ENCODE measurements at places on chromosomes 2 and 18. TPM values are rescaled to one million over a fixed set of nuclear protein-coding genes. Genes with fewer than 3 reads are reported as not detected.
A peak's percentile ranks its signal among the peaks of the same experiment; 100 is the strongest.

The TMEM178A gene
- total RNA-seq, result 1.1 TPM

The LANCL1 gene
- total RNA-seq, result 60.6 TPM

The MARS2 gene
- total RNA-seq, result 3.6 TPM

The PTRHD1 gene
- 10.5 TPM for total RNA-seq

The GBX2 gene
- not detected for total RNA-seq

The TMEM247 gene
- total RNA-seq, result not detected

The CAPN14 gene
- total RNA-seq, result not detected

DNA sequence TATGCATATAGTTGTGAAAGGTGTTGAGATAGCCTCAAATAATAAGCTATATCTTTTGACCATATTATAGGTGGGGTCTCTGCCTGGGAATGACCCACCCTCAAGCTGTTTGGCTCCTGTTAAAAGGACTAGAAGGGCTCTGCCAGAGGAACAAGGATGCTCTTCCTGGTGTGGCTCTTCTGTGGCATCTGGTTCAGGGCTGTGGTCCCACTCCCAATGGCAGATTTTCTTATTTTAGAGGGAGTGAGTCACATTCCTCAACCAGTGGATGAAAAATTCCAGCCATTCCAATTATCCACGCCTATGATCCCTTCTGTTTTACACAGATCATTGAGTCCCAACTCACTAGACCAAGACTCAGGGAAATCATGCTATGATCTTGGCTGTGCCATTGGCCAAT is 119.9 kb downstream of the PARD3B start:
- no peak overlapping the region for H3K4me3 ChIP-seq
- peaks cover 32% of the 10 kb centered on the region for H3K4me1 ChIP-seq
- peak overlapping the region; percentile 33 for H3K27ac ChIP-seq
- no peak for DNase-seq
- H3K36me3 ChIP-seq, result no peaks in the 10 kb centered on the region

GRCh38 chr2:104772996-104773395 is 80.9 kb upstream of the POU3F3 start:
- no peaks in the 10 kb centered on the region for H3K4me1 ChIP-seq
- H3K27me3 ChIP-seq, result no peaks in the 10 kb centered on the region
- no peaks in the 10 kb centered on the region for H3K36me3 ChIP-seq
- H3K27ac ChIP-seq, result no peak overlapping the region
- DNase-seq, result no peak

- no peaks in the 10 kb centered on the region for H3K4me1 ChIP-seq
- H3K27ac ChIP-seq, result no peak overlapping the region
- DNase-seq, result no peak
These were observed 223.7 kb upstream of the TRIB2 start for GRCh38 chr2:12493031-12493513.

DNA sequence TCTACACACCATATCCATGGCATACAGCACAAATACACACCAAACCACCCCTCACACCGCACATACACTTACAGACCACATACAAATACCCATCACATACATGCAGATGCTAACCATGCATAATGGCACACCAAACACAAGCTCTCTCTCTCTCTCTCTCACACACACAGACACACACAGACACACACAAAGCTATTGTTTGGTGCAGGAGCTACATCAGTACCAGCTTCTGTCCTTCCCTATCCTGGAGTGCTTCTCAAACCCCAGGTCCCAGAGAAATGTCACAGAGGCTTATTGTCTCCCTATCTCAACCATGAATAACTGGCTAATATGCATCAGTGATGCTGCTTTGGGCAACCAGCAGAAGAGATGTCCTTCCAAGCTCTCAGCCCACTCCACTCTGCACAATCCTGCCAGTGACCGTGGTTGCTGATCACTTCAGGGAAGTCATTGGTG is 36.5 kb upstream of the ST3GAL5 start:
- no peak overlapping the region for H3K4me3 ChIP-seq
- no peaks in the 10 kb centered on the region for H3K27me3 ChIP-seq
- DNase-seq, result no peak
- H3K4me1 ChIP-seq, result no peaks in the 10 kb centered on the region
- no peaks in the 10 kb centered on the region for H3K36me3 ChIP-seq
- peak overlapping the region; percentile 57 for H3K27ac ChIP-seq

DNA sequence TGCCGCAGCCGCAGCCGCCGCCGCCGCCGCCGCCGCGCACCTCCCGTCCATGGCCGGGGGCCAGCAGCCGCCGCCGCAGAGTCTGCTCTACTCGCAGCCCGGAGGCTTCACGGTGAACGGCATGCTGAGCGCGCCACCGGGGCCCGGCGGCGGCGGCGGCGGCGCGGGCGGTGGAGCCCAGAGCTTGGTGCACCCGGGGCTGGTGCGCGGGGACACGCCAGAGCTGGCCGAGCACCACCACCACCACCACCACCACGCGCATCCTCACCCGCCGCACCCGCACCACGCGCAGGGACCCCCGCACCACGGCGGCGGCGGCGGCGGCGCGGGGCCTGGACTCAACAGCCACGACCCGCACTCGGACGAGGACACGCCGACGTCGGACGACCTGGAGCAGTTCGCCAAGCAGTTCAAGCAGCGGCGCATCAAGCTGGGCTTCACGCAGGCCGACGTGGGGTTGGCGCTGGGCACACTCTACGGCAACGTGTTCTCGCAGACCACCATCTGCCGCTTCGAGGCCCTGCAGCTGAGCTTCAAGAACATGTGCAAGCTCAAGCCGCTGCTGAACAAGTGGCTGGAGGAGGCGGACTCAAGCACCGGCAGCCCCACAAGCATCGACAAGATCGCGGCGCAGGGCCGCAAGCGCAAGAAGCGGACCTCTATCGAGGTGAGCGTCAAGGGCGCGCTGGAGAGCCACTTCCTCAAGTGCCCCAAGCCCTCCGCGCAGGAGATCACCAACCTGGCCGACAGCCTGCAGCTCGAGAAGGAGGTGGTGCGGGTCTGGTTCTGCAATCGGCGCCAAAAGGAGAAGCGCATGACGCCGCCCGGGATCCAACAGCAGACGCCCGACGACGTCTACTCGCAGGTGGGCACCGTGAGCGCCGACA is 2.4 kb downstream of the POU3F3 start:
- H3K4me3 ChIP-seq, result no peak overlapping the region
- no peak for DNase-seq
- H3K27ac ChIP-seq, result no peak overlapping the region
- peaks cover 52% of the 10 kb centered on the region for H3K4me1 ChIP-seq

GRCh38 chr18:3840766-3841165 is 390.8 kb downstream of the TGIF1 start:
- H3K27me3 ChIP-seq, result no peaks in the 10 kb centered on the region
- no peaks in the 10 kb centered on the region for H3K36me3 ChIP-seq
- DNase-seq, result no peak
- no peak overlapping the region for H3K4me3 ChIP-seq
- H3K27ac ChIP-seq, result no peak overlapping the region

GRCh38 chr2:207215308-207215707 is 49.6 kb upstream of the KLF7 start:
- H3K27ac ChIP-seq, result no peak overlapping the region
- H3K4me1 ChIP-seq, result peaks cover 7% of the 10 kb centered on the region
- H3K36me3 ChIP-seq, result no peaks in the 10 kb centered on the region

GRCh38 chr2:198374375-198375082 is 570.1 kb downstream of the PLCL1 start:
- no peak for DNase-seq
- H3K27ac ChIP-seq, result no peak overlapping the region
- H3K4me1 ChIP-seq, result no peaks in the 10 kb centered on the region
- H3K36me3 ChIP-seq, result no peaks in the 10 kb centered on the region
- H3K4me3 ChIP-seq, result no peak overlapping the region

DNA sequence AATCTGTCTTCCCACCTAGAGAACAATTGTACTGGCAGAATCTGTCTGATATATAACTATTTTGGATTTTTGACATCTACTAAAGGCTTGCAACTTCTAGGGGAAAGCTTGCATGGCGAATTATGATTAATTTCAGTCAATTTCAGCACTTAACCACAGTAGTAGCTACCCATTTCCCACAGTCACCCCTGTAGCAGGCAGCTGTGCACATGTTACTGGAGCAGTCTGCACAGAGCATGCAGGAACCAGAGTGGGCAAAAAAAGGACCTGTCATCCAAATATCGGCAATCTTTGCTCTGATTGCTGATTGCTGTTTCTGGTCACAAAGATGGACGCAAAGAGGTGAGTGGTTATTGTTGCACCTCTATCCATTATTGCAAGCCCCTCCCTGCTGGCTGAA is 473.3 kb downstream of the SPAG16 start:
- no peaks in the 10 kb centered on the region for H3K4me1 ChIP-seq
- H3K36me3 ChIP-seq, result no peaks in the 10 kb centered on the region
- no peak for DNase-seq
- no peaks in the 10 kb centered on the region for H3K27me3 ChIP-seq
- H3K27ac ChIP-seq, result no peak overlapping the region

- H3K36me3 ChIP-seq, result no peaks in the 10 kb centered on the region
- no peak for DNase-seq
- no peaks in the 10 kb centered on the region for H3K4me1 ChIP-seq
- no peaks in the 10 kb centered on the region for H3K27me3 ChIP-seq
- H3K27ac ChIP-seq, result no peak overlapping the region
These were observed 53.2 kb upstream of the ARL4C start for GRCh38 chr2:234550056-234550455.

DNA sequence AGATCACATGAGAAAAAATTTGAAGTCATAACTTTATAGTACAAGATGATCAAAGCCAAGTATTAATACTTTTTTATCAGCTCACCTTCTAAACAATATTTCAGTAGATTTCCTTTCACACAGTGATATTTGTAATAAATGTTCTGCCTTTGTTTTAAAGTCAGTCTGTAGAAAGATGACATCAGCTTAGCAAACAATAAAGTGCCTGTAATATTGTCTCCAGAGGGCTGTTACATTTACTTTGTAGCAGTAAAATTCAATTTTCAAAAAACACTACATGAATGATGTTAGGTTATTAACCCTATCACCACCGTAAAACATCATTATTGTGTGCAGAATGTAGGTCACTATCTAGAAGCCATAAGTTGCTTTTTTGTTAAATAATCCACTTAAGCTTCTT is 49.6 kb downstream of the ZEB2 start:
- no peaks in the 10 kb centered on the region for H3K36me3 ChIP-seq
- H3K27me3 ChIP-seq, result no peaks in the 10 kb centered on the region
- no peak overlapping the region for H3K4me3 ChIP-seq
- no peaks in the 10 kb centered on the region for H3K4me1 ChIP-seq
- H3K27ac ChIP-seq, result no peak overlapping the region

DNA sequence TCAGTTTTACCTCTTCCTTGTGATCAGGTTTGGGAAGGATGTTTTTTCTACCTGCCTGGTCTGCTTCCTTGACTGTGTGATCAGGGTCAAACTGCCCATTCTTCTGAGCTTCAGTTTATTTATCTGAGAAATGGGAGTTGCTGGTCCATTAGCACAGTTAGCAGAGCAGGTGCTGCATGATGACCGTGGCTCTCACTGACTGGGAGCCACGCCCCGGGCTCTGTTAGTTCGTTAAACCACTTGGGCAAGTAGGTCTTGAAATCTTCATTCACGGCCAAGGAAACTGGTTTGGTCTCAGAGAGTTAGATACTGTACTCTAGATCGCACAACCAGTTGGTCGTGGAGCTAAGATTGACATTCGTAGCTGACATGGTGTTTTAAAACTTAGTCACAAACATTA is 41.7 kb downstream of the INPP5D start:
- no peak overlapping the region for H3K27ac ChIP-seq
- H3K36me3 ChIP-seq, result no peaks in the 10 kb centered on the region
- no peaks in the 10 kb centered on the region for H3K27me3 ChIP-seq
- H3K4me3 ChIP-seq, result no peak overlapping the region
- H3K4me1 ChIP-seq, result no peaks in the 10 kb centered on the region

DNA sequence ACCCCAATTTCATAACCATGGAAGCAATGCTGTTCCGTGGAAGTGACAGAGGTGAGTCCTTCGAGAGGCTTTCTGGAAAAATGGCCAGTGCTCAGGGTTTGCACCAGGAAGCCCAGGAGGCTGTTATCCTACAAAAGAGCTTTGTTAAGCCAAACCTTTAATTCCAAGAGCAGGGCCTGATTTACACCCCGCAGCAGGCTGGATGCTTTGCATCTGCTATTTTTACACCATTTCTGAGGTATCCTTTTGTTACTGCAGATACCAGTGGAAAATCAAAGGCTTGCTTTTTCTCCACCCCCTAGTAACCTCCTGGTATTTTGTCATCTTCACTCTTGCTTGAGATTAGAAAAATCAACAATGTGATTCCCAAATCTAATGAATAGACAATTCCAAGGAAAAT is 380.6 kb downstream of the SOX11 start:
- H3K27me3 ChIP-seq, result no peaks in the 10 kb centered on the region
- no peaks in the 10 kb centered on the region for H3K4me1 ChIP-seq
- no peak for DNase-seq
- H3K36me3 ChIP-seq, result no peaks in the 10 kb centered on the region

- no peaks in the 10 kb centered on the region for H3K27me3 ChIP-seq
- H3K4me1 ChIP-seq, result no peaks in the 10 kb centered on the region
- H3K27ac ChIP-seq, result no peak overlapping the region
- H3K4me3 ChIP-seq, result no peak overlapping the region
These were observed 375.8 kb downstream of the RBM43 start for GRCh38 chr2:150885774-150886386.

DNA sequence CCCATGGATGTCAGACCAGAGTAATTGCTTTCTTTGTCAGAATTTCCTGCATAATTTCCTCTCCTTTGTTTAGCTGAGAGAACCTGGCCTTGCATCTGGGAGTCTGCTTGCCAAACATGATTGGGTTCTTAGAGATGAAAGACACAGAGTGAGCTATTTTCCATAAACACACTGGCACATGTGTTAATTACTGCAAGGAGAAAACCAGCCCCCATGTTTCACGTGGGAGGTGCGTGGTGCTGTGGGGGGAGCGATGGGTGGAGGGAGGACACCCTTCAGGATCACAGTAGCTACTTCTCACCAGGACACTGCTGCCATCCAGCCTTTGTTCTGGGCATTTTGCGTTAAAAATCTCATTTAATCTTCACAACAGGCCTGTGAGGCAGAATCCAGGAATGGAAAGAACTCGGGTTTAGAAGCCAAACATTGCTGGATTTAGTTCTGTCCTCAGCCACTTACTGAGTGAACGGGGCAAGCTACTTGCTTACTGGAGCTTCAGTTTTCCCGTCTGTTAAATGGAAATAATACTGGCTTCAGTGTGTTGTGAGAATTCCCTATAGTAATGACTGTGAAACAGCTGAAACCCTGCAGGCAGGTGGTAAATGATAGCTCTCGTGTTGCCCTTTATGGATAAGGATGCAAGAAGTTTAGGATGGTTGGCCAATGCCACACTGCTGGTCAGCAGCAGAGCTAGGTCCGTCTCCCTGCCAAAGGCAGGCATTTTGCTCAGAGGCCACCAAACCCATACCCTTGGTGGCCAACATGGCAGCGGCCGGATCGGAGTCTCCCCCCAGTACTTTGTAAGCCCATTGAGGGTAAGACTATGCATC is 100.1 kb upstream of the ASAP2 start:
- no peaks in the 10 kb centered on the region for H3K27me3 ChIP-seq
- H3K4me3 ChIP-seq, result no peak overlapping the region
- no peak overlapping the region for H3K27ac ChIP-seq
- H3K36me3 ChIP-seq, result no peaks in the 10 kb centered on the region
- H3K4me1 ChIP-seq, result peaks cover 14% of the 10 kb centered on the region

GRCh38 chr2:214380681-214381080 is 30.2 kb upstream of the VWC2L start:
- no peak for DNase-seq
- no peaks in the 10 kb centered on the region for H3K36me3 ChIP-seq
- no peaks in the 10 kb centered on the region for H3K27me3 ChIP-seq
- no peak overlapping the region for H3K27ac ChIP-seq
- H3K4me1 ChIP-seq, result no peaks in the 10 kb centered on the region
- H3K4me3 ChIP-seq, result no peak overlapping the region

GRCh38 chr2:96839293-96839874 is 4.4 kb downstream of the ANKRD23 start:
- no peak overlapping the region for H3K4me3 ChIP-seq
- no peaks in the 10 kb centered on the region for H3K27me3 ChIP-seq
- no peak for DNase-seq
- H3K4me1 ChIP-seq, result peaks cover 11% of the 10 kb centered on the region
- H3K36me3 ChIP-seq, result peaks cover 24% of the 10 kb centered on the region

- H3K27ac ChIP-seq, result no peak overlapping the region
- no peaks in the 10 kb centered on the region for H3K27me3 ChIP-seq
- no peaks in the 10 kb centered on the region for H3K36me3 ChIP-seq
These were observed 49.3 kb downstream of the CD8B2 start for GRCh38 chr2:106536490-106536889.

Measured in sigmoid colon (tissue), 7 donors.